ENCODE measurements at places on chromosomes 7 and 10.
A peak's percentile ranks its signal among the peaks of the same experiment; 100 is the strongest.

GRCh38 chr10:14656052-14656730 lies 118.5 kb downstream of the FAM107B start:
- no peak for DNase-seq

GRCh38 chr7:31910191-31910590 lies 160.0 kb downstream of the PDE1C start:
- DNase-seq: no peak

GRCh38 chr10:75180592-75180991 lies 30.0 kb upstream of the VDAC2 start:
- DNase-seq: peak; percentile 1

GRCh38 chr7:152913492-152913891 lies 153.9 kb downstream of the ACTR3B start:
- DNase-seq: no peak

GRCh38 chr7:1592299-1592871 lies 22.6 kb upstream of the PSMG3 start:
- no peak for DNase-seq

DNA sequence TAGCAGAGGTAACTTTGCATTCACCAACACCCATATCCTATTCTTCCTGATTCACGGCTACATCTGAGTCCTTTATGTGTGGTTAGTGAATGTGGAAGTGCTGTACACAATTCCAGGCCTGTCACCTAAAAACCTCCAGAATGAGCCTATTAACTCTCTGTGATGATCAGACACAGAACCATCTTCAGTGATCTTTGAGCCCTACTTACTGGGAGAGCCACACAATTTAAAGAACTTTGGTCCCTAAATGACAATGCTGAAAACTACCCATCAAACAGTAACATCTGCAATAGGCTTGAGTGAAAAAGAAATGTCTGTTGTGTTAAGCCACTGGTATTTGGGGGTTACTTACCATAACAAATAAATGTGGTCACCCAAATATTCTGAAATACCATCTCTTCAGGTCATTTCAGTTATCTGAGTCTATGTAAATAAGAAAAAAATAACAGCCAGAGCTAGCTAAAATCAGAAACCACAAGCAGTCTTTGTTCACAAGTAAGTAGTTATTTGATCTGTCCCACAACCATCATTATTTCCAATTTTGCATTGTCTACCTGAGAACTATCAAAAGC lies 145.7 kb downstream of the HGF start:
- DNase-seq: peak; percentile 62

- no peak for DNase-seq
Observed at GRCh38 chr7:150388306-150388705, 9.2 kb downstream of the ZNF775 start.

DNA sequence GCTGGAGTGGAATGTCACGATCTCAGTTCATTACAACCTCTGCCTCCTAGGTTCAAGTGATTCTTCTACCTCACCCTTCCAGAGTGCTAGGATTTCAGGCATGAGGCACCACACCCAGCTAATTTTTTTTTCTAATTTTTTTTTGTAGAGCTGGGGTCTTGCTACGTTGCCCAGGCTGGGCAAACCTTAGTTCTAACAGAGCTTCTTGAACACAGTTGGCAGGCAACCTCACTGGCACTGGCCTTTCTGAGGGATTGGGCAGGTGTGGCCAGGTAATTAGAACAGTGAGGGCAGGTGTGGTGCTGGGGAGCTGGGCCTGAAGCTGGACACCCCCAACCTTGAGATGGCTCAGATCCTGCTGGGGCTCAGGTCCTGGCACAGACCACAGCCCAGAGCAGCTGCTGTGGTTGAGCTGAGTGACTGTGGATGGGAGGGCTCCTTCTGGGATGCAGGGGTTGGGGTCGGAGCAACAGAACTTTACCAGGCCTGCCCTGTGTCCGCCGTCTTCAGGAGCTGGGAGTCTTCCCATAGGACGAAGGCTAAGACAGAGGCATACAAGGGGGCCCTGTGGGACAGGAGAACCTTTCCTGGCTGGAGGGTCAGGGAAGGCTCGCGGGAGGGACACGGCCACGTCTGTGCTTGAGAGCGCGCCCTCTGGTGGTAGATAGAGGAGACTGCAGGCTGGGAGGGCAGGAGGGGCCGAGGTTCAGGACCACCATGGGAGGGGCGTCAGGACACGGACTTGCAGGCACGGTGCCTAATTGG lies 48.2 kb downstream of the COL26A1 start:
- peak; percentile 43 for DNase-seq

- no peak for DNase-seq
Observed at GRCh38 chr10:78332012-78332411, 298.3 kb downstream of the RPS24 start.

DNA sequence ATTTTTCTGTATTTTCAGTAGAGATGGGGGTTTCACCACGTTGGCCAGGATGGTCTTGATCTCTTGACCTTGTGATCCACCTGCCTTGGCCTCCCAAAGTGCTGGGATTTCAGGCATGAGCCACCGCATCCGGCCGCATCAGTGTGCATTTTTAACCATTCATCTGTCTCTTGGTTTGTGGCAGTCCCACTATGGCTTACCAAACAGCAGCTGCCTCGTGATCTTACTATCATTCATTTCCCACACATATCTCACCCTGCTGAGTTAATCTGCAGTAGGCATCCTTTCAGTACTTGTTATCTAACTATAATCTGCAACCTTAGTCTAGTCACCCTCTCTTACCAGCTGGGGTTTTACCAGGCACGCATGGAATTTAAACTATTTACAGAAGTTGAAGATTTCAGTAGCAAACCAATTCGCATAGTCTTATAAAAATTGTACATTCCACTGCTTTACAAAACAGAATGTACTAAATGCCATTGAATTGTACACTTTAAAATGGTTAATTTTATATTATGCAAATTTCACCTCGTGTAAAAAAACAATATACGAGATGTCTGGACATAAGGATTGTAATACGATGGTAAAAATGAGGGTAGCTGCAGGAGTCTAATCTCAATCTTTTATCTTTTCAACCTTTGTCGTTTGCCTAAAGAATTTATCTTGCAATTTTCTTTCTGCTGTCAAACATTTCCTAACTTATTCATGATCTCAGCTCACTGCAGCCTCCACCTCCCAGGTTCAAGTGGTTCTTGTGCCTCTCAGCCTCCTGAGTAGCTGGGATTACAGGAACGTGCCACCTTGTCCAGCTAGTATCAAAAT lies 4.6 kb upstream of the TBC1D12 start:
- peak; percentile 65 for DNase-seq

- DNase-seq: no peak
Observed at GRCh38 chr10:6892864-6893263, 312.8 kb upstream of the PRKCQ start.

- DNase-seq: no peak
Observed at GRCh38 chr10:79320316-79320715, 27.0 kb upstream of the PPIF start.

DNA sequence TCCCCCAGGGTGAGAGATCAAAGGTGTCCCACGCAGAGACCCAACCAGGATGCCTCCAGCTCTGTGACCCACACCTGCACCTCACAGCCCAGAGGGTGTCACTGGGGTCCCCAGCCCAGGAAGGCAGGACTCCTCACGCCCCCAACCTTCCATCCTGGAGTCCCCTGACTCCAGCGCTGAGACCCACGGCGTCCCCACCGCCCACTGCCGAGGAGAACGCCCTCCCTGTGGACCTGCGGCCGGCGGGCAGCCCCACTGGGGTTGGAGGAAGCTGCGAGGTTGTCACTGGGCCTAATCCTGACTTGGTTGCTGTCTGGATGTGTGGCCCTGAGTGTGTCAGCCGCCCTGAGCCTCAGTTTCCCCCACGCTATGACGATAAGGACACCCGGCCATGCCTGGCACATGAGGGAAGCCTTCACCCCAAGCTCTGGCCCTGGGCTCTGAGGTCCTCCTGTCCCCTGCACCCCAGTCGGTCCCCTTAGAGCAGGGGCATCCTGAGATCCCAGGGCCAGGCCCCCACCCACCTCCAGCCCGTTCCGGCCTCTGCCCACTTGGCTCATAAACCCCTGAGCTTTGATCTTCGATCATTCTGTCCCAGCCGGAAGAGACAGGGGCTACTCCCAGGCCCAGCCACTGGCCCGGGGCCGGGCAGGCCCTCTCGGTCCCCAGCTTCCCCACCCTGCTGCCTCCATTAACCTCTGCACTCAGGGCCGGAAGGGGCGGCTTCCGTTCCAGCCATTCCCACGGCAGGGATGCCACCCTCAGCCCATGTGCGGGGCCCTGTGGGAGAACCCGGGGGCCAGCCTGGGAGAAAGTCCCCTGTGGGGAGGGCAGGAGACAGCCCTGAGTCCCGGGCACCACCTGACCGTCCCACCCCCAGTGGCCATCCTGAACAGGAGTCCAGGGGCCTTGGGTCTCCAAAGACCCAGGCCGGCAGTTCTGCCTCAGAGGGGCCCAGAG lies 113.2 kb downstream of the MICALL2 start:
- no peak for DNase-seq

DNA sequence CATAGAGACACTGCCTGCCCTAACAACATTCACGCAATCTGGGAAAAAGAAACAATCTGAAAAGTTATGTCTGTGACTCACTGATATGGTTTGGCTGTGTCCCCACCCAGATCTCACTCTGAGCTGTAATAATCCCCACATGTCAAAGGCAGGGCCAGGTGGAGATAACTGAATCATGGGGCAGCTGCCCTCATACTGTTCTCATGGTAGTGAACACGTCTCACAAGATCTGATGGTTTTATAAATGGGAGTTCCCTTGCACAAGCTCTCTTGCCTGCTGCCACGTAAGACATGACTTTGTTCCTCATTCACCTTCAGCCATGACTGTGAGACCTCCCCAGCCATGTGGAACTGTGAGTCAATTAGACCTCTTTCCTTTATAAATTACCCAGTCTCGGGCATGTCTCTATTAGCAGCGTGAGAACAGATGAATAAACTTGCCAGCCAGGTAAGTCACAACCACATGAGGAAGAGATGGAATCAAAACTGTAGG lies 341.5 kb upstream of the AOAH start:
- peak; percentile 26 for DNase-seq

DNA sequence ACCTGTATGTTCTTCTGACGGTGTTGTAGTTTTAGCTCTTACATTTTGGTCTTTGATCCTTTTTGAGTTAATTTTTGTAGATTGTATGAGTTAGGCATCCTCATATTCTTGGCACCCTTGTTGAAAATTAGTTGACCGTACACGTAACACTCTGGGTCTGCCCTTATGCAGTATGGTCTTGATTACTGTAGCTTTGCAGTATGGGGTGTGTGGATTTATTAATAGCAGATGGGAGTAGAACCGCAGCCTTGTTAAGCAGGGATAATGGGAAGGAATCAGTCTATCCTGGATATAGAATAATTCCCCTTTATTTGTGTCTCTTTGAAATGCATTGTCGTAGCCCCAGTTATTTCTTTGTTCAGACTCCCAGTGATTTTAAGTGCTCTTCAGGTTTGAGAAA lies 95.5 kb downstream of the UBE3C start:
- peak; percentile 86 for DNase-seq

DNA sequence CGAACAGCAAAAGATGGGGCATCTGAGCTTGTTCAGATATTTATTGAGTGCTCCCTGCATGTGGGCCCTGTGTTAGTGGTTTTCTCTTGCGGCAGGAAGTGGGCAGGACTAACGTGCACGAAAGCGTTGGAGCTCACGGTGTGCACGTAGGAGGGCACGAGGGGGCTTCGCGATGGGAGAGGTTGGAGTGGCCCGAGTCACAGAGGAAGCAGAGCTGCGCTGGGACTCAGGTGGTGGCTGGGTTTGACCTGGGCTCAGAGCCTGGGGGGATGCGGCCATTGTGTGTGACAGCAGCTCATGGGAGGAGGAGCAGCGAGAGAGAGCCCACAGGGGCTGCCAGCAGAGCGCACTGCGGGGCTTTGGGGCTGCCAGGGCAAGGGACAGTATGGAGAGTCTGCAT lies 7.7 kb downstream of the ZSCAN25 start:
- no peak for DNase-seq

- DNase-seq: no peak
Observed at GRCh38 chr10:65571011-65571570, 1354.7 kb upstream of the LRRTM3 start.

DNA sequence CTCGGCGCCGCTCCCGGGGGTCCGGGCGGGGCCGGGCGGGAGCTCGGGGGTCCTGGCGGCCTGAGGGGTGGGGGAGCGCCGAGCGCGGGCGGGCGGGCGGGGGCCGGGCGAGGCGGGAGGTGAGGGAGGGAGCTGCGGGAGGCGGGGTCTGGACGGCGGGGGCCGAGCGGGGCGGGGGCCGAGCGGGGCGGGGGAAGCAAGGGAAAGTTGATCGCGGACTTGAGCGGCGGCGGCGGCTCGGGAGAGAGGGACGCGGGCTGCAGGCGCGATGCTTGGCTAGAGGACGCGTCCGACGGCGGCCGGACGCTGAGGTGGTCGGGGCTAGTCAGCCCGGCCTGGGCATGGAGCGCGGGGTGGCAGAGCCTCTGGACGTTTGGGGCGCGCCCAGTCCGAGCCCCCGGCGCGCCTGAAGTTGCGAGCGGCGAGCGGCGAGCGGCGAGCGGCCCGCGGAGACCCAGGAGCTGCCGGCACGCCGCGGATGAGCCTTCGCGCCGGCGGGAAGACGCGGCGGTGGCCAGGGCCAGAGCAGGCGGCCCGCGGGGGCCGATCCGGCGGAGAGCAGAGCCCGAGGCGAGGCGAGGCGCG lies at the start of gene CDH23:
TSS of gene CDH23 (plus strand) at position 210 of the 585 bp plus-strand sequence. CDS start 42,912 bp downstream, outside the sequence.
- DNase-seq: no peak

DNA sequence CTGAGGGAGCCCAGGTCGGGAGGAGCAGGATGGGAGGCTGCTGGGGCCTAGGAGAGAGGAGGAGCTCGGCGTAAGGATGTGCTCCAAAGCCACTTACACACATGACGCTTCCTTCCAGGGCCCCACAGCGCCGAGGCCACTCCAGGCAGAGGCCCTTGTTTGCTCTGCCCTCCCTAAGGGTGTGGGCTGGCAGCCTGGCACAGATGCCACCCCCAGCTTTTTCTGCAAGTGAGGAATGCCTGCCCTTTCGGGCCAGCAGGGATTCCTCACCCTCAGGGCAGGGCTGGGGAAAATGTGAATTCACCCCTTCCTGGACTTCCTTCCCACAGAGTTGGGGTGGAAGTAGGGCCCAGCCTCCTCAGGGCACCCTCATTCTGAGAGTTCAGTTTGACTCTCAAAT lies 5.6 kb upstream of the AQP1 start:
- DNase-seq: no peak

DNA sequence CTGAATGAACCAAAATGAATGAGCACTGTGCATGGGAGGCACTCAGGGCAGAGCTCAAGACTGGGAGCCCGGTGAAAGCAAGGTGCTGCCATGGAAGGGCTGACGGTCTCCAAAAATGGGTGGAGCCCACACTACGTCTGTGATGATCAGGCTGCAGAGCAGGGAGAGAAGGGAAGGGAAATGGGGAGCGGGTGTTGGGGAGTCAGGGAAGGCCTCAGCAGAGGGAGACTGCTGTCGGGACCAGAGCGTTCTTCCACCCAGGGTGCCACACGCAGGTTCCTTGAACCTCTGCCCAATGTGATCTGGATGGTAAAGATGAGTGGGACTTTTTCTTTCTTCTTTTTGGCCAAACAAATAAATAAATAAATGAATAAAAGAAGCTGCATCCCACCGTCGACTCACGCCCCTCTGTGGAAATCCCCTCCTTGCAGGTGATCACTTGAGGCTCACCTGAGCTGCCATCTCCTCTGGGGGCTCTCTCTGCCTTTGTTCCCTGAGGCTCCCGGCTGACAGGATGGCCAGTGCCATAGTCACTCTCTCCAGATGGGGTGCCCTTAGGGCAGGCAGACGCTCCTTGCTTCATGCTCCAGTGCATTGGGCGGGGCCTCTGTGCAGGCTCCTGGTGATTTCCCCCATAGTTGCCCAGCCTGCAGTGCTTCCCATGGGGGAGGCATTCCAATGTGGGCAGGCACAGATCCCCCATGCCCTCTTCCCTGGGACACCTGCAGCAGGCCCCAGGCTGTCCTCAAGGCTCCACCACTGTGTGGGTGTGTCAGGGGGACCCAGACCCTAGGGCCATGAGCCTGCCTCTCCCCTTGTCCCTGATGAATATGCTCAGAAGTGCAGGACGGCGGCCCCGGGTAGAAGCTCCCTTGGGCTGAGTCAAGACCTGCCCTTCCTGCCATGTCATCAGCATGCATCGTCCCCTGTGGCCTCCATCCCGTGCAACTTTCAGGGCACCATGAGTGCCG lies 131.8 kb downstream of the PTPN20 start:
- DNase-seq: no peak

All from fibroblast of skin of scalp (primary cell).